MCF 10A (cell line): ENCODE measurements at places on chromosomes 4 and X.

- DNase-seq: no peak
Observed at GRCh38 chr4:20509315-20509714, 190.9 kb upstream of the PACRGL start.

GRCh38 chr4:55765070-55765469 is 54.5 kb upstream of the EXOC1L start:
- no peak for DNase-seq

DNA sequence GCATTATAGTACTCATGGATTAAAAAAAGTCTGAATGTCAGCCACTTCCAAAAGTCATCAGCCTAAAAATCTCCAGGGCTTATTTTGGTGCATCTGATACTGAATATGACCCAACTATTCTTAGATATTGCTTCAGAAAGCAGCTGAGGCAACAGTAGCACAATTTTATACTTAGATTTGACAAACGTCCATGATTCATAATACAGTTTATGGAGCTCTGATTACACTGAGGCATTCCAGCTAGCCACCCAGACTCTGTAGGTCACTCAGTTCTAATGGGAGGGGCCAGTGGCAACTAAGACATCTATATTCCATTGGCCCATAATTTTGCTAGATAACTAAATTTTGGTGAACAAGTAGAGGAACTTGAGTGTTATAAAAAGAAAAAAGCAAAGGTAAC is 10.3 kb downstream of the SPATA4 start:
- DNase-seq: peak; percentile 70

DNA sequence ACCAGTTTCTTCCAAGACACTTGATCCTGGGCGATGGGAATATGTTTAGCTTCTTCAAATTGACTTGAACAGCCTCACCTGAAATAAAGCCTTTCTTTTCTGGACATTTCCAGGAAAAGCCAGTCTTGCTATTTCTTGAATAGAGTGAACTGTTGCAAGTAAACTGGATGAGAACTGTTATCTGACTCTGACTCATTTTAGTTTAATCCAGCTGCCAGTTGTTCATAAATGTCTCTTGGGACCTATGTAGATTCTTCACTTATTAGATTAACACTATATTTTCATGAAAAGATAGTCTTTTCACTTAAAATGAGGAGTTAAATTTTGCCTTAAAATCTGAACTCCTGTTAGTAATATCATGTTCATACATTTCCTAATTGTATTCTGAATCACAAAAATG is 615.4 kb upstream of the GALNT7 start:
- DNase-seq: no peak

DNA sequence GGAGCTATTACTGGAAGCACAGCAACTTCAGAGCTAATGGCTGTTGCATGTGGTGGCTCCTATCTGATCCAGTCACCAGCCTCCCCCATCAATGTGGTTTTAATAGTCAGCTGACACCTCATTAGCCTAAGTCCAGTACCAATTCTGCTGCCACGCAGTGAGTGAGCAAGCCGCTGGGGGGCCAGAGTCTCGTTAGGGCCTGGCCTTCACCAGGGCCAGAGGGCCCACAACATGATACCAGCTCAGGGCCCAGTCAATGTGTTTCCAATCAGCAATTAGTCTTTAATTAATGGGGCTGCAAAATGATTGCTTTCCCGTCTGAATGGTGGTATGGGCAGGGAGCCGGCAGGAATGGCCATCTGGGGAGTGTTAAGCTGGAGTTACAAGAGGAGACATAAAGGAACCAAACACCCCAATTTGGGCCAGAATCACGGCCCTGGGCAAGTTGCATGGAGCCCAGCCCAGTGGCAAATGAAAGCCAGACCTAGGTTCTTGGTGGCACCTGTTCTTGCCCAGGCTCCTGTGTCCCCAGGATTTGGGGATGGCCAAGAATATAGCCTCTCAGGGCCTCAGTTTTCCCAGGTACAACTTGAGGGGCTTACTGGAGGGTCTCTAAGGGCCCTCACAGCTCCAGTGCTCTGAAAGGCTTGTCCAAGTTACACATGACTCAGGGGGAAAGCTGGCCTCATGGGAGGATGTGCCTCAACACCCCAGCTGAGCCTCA is 119.2 kb downstream of the EFNB1 start:
- DNase-seq: no peak

DNA sequence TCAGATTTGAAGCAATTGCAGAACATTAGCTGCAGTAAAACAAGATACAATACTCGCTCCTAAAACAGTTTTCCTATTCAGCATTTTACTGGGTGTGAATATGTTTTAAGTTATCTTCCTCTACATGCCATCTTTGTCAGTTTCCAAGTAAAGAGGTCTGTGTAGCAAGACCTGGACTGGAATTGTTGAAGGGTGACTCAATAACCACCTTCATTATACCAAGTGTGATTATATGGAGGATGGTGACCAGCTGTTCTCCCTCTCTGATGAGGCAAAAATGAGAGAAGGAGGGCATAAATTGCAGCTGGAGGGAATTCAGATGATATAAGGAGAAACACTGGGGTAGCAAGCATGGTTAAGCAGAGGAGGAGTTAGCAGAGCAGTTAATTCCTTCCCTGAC is 922.1 kb upstream of the SLIT2 start:
- no peak for DNase-seq

- DNase-seq: peak; percentile 63
Observed at GRCh38 chrX:22686138-22686541, 313.6 kb upstream of the DDX53 start.

- DNase-seq: no peak
Observed at GRCh38 chr4:153419673-153420278, 46.4 kb upstream of the TMEM131L start.
